NCI-H524 treated with DMSO at 0.1 percent for 48 hours (cell line): ENCODE measurements at places on chromosomes 12 and 14.
A peak's percentile ranks its signal among the peaks of the same experiment; 100 is the strongest.

- no peak for DNase-seq
Measured at GRCh38 chr14:73751157-73751691, 37.0 kb upstream of the PNMA1 start.

DNA sequence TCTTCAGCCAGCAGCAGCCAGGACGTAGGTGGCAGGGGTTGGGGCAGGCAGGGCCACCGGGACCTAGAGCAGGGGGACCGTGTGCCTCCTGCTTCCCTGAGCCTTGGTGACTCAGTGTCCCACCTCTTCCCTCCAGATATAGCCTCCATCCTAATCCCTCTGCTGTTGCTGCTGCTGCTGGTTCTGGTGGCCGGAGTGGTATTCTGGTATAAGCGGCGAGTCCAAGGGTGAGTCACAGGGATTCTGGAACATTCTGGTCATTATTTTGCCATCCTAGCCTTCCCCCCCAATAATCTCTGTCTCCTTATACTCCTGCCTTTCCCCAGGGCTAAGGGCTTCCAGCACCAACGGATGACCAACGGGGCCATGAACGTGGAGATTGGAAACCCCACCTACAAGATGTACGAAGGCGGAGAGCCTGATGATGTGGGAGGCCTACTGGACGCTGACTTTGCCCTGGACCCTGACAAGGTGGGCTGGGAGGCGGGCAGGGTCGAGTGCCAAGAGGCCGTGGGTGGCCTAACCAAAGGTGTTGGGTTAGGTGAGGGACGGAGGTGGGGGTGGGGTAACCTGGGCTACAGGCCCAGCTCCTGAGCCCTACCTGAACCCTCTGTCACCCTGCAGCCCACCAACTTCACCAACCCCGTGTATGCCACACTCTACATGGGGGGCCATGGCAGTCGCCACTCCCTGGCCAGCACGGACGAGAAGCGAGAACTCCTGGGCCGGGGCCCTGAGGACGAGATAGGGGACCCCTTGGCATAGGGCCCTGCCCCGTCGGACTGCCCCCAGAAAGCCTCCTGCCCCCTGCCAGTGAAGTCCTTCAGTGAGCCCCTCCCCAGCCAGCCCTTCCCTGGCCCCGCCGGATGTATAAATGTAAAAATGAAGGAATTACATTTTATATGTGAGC, 4.5 kb upstream of the NXPH4 start:
- DNase-seq, result no peak

DNA sequence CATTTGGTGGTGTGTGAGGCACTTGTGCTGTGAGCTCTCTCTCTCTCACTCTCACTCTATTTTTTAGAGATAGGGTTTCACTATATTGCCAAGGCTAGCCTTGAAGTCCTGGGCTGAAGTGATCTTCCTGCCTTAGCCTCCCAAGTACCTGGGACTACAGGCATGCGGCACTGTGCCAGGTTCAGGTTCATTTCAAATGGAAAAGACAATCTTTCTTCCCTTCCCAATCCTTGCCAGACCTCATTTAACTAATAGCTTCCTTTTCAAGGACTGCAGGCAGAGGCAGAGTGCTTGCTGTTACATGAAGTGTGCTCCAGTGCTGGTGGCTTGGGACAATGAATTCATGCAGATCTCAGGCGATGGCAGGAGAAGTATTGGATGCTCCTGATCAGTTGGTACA, 73.2 kb upstream of the BICD1 start:
- no peak for DNase-seq

GRCh38 chr14:62234849-62235248, 472.6 kb downstream of the SNAPC1 start:
- DNase-seq, result no peak

DNA sequence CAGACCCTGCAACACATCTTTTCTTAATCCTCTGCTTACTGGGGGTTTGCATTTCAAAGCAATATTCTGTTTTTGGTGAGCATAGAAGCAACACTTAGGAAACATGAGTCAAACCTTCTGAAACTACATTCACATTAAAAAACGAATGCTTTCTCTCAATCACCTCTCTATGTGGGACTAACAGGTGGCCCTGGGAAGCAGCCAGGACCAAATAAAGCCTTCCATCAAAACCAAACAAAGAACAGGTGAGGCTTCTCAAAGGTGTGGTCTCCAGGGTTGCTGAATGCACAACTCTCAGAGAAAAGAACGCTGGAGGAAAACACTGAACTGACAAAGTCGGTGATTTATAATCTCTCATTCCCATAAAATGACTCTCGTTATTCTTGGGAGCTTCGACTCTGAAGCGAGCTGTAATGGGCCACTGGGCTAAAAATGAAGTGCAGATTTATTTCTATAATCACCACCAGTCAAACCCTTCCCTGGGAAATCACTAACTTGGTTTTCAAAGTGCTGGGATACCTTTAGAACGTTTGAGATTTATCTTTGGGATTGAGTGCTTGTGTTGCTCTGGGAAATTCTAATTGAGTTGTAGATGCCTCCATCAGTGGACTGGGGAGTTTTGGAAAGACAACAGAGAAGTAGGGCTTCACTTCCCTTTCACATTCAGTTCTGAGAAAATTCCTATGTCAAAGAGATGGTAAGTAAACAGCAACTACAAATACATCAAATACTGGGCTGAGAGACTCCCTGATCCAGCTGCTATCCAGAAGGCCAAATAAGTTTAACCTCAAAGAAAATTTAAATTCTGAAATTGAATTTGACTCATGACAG, 262.0 kb upstream of the TMPO start:
- DNase-seq, result no peak

DNA sequence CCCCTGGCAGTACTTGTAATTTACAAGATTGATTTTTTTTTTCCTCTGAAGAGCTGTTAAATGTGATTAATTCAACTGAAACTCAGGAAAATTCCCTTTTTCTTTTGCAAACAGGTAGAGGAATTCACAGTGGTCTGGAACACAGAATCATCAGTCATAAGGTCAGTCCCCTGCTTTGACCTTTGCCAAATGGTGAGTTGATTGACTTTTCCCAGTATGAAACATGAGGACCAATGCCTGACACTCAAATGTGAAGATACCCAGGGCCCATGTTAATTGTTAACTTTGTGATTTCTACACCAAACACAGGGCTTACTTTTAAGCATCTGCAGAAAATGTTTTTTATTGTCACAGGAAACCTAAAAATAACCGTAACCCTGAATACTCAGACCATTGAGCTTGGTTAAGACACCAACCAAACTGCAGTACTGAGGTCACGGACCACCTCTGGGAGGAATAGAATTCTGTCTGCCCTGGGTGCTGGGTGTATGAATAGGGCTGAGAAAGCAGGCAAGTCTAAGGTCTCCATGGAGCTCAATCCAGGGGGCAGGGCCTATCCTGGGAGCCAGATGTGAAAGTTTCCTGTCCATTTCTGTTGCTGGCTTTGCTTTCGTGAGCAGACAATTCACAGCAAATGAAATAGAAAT, 192.4 kb downstream of the TMX1 start:
- no peak for DNase-seq

GRCh38 chr12:108214486-108214885, 85.4 kb downstream of the WSCD2 start:
- no peak for DNase-seq

GRCh38 chr14:68363466-68363842, 429.4 kb downstream of the ZFP36L1 start:
- DNase-seq, result no peak

DNA sequence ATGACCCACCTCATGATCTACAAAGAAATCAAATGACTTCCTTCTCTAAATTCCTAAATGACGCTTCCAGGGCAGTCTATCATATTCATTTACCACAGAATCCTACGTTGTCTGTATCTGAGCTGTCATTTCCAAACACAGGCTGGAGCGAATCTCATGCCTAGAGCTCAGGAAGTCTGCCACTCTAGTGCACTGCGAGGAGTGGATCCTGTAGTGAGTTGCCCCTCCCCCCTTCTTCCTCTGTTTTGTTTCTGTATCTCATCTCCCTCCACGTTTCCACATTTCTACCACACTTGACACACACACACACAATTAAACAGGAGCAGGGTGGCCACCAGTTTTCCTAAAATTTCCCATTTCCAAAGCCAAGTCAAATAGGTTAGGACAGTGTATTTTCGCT, 415.4 kb upstream of the PRICKLE1 start:
- DNase-seq, result no peak

DNA sequence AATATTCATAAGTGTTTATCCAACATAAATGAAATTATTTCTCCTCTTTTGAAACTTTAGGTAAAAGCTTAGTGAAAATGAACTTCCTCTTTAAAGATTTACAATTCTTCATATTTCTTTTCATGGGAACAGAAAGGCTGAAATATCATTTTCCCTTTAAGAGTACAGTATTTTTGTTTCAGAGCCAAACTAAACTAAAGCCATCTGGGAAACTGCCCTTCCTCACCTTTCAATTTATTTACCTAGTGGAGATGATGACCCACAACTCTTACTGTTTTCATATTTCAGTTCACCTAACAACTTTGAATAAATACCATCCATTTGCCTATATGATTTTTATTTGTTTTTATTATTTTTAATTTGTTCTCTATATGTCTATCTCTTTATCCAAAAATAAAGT, 105.4 kb downstream of the ALX1 start:
- no peak for DNase-seq

DNA sequence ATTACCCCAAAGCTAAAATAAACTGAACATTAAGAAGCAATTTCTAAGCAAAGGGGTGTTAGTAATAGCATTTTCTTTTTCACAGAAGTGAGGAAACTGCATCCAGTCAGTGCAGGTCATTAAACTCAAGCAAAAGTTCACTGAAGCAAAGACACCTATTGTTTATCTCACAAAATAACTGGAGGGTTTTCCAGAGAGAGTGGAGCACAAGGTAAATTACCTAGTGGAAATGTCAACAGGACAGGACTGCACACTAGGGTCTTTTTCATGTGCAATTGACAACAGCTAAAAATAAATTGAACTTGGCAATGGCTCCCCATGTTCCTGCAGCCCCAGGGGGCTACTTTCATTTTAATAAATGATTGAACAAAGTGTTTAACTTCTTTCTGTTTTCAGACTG, 742.0 kb downstream of the GALC start:
- no peak for DNase-seq

GRCh38 chr14:68379510-68380328, 413.1 kb downstream of the ZFP36L1 start:
- DNase-seq, result no peak

DNA sequence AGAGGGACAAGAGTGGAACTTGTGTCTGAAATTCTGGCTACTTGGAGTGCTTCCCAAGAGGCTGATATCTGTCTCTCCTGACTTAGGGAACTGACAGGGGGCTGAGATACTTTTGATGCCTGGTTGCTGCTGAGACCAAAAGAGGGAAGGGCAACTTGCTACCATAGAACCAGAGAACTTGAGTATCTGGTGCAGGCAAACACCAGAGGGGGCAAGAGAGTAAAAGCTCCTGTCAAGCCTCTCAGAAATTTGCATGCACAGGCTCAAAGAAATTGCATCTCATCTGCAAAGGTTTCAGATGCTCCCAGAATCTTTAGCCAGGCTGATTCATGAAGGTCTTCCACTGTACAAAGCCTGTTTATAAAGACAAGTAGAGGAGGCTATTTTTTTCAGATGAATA, 391.3 kb upstream of the FOXG1 start:
- no peak for DNase-seq

DNA sequence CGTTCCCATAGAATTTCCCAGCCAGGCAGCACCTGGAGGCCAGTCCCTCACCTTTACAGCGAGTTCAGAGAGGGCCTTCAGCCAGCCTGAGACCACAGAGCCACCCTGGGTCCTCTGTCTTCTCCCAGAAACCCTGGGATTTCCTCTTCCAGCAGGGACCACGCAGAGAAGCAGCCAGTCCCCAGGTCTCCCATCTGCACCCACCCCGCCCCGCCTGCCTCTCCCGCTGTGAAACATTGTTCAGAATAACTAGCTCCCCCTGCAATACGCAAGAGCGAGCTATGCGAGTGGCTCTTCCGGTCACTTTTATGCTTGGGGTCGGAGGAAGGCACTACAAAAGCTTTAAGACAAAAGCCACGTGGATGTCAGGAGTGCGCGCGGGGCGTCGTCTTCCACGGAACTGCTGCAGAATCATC, 77.8 kb downstream of the SERPINA3 start:
- no peak for DNase-seq

GRCh38 chr12:113165521-113166450, 16.3 kb downstream of the CFAP73 start:
- no peak for DNase-seq

- no peak for DNase-seq
Measured at GRCh38 chr14:32697704-32698103, 241.0 kb upstream of the NPAS3 start.

DNA sequence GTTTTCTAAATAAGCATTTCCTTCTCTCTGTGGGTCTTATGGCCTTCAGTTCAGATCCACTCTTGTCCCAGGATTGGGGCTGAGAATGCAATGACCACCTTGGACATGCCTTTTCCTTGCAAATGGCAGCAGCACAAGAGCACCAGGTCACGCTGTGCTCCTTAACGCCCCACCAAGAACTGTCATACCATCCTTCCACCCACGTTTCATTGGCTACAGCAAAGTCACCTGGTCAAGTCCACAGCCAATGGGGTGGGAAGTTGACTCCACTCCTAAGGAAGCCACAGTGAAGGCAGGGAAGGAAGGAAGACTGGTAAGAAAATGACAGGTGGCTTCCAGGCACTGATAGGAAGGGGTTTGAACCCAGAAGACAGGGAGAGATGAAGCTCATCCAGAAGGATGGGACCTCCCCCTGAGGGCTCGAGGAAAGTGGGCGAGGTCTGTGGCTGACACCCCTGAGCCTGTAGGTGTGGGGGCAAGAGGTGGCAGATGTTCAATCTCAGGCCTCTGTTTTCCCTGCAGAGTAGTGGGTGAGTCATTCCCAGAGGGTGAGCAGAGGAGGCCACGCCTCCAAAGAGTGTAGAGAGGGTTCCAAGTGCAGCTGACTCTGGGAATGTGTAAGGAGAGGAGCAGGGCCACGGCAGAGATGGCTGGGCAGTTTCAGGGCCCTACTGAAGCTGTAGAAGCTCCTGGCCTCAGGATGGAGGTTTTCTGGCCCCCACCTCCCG, 113.5 kb upstream of the VRK1 start:
- DNase-seq, result no peak

DNA sequence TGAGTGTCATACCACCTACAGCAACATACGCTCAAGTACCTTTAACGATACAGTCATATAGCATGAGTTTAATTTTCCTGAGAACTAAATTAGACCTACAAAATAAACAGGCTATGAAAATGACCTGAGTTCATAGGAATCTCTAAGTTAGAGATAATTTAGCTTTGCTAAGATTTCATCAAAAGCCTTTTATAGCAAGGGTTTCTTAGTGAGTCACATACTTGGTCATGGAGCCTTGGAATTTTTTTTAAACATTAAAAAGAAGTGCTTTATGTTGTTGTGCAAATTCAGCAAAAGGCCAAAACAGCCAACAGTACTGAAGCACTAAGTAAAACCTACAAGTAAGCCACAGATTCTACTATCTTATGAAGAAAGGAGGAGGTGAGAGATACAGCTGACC, 93.6 kb upstream of the FERMT2 start:
- DNase-seq, result no peak

GRCh38 chr12:128684352-128684751, 139.4 kb downstream of the SLC15A4 start:
- DNase-seq, result no peak

DNA sequence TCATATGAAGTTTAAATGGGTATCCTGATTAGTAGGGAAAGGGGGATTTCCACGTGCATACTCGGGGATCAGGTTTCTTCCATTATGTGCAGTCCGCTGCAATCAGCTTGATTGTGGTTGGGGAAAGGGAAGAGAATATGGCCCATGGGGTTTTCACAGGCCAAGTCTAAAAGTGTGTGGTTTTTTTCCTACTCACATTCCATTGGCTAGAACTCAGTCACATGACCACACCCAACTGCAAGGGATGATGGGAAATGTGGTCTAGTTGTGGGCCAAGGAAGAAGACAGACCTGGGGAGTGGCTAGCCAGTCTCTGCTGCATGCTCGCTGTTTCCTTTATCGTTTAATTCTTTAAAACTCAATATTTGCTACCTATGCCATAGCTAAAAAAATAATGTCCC, 105.1 kb downstream of the PRIMA1 start:
- DNase-seq, result peak; percentile 75
